ENCODE measurements at places on chromosomes 11 and 22.

GRCh38 chr11:134512571-134513538 lies 100.8 kb upstream of the B3GAT1 start:
- DNase-seq, result no peak

DNA sequence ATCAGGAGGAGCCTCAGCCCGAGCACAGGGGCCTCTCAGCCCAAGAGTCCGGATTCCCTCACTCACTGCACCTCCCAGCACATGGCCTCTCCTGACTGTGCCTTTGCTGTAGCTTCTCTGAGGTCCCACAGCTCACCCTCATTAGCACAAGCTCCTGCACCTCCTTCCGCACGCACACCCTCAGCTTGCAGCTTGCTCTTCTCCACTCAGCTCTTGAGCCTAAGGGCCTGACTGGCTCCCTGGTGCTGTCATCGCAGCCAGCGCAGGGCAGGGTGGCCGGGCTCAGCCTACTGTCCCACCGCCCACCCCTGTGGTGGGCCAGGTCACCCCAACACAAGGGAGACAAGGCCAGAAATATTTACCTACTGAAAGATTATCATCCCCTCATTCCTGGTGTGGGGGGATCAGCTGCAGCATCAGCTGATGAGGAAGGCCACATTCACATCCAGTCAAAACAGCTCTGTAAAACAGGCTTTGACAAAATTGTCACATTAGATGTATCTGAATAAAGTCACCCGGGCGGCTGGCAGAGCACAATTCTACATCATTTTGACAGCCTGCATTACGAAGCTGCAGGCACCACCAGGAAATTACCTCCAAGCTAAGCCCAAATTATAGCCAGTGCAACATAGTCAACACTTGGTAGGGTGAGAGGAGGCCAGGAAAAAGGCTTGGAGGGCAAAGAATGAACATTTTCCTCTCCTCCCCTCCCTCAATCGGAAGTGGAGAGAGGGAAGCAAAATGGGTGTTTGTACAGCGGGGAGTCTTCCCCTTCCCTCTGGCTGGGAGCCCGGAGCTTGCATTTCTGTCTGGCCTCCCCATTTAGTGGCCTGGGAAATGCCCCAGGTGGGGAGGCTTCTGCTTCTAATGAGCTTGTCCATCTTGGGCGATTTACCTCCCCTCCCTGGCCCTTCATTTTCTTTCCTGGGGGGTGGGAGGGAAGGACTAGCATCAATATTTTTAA lies 29.5 kb upstream of the IGSF9B start:
- no peak for DNase-seq

DNA sequence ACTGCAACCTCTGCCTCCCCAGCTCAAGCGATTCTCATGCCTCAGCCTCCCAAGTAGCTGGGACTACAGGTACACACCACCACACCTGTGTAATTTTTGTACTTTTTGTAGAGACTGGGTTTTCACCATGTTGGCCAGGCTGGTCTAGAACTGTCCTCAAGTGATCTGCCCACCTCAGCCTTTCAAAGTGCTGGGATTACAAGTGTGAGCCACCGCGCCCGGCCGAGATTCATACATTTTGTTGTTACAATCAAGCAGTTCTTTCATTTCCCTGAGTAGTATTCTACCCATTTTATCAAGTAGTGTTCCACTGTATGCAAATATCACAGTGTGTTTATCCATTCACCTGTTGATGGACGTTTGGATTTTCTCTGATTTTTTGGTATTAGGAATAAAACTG lies 26.6 kb upstream of the SLC35C1 start:
- no peak for DNase-seq

- no peak for DNase-seq
Measured at GRCh38 chr11:81707881-81708280, 1025.8 kb downstream of the FAM181B start.

GRCh38 chr11:92969293-92969633 lies 188 bp upstream of the MTNR1B start:
- no peak for DNase-seq

DNA sequence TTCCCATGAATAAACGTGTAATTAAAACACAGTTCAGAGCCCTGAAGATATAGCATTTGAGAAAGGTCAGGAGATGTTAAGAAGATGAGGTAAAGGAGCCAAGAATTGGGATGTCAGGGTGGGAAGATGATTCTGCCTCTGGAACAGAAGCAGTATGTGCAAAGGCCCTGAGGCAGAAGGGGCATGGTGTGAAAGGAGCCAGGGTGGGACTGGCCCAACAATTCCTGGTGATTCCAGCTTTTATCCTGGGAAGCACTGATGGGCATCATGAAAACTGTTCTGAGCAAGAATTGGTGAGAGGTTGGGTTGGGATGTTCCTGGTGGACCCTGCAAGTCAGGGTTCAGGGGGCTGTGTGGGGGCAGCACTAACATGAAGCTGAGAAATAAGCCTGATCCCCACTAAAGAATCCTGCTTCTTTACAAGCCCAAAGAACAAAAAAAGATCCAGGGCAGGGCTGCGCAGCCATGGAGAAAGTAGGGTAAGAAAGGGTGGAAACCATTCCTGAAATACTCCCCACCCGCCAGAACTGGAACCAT lies 2.5 kb upstream of the FXYD6 start:
- DNase-seq, result no peak

DNA sequence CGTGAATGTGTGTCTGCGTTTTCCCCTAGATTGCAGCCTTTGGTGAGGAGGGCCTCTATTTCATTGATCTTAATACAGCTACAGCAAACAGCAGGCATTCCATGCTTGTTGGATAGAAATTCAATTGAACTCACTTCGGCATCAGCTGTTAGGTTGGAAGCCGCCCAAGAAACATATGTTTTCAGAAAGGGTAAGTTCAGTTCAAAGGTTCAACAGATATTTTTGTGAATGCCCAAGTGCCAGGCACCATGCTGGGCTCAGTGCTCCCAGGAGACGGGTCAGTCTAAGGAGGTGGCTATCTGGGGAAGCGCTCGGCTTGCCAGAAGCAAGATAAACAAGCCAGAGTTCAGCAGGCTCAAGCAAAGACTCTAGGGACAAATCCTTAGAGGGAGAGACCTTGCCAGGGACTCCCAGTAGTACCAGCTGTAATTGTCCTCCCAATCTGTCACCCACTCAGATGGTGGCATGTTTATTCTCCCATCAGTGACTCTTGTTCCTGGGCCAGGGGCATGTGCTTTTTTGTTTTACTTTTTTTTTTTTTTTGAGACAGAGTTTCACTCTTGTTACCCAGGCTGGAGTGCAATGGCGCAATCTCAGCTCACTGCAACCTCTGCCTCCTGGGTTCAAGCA lies 64.5 kb upstream of the LARGE1 start:
- no peak for DNase-seq

DNA sequence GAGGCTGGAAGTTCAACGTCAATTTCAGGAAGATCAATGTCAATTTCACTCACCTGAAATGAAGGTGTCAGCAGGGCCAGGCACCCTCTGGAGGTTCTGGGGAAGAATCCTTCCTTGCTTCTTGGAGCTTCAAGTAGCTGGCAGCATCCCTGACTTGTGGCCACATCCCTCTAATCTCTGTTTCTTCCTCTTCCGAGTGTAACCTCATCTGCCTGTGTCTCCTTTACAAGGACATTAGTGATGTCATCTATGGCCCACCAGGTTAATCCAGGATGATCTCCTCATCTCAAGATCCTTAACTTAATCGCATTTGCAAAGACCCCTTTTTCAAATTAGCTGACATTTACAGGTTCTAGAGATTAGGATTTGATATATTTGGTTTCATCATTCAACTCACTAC lies 240.8 kb upstream of the MTNR1B start:
- DNase-seq, result no peak

GRCh38 chr22:30253205-30253852 lies 6.8 kb upstream of the LIF start:
- DNase-seq, result peak; percentile 70

GRCh38 chr11:35145271-35145670 lies 6.3 kb downstream of the CD44 start:
- no peak for DNase-seq

- no peak for DNase-seq
Measured at GRCh38 chr22:30790366-30790765, 95.7 kb downstream of the OSBP2 start.

- DNase-seq, result no peak
Measured at GRCh38 chr11:134416726-134417125, 4.7 kb upstream of the B3GAT1 start.

GRCh38 chr11:69353696-69354544 lies 60.0 kb downstream of the MYEOV start:
- no peak for DNase-seq

DNA sequence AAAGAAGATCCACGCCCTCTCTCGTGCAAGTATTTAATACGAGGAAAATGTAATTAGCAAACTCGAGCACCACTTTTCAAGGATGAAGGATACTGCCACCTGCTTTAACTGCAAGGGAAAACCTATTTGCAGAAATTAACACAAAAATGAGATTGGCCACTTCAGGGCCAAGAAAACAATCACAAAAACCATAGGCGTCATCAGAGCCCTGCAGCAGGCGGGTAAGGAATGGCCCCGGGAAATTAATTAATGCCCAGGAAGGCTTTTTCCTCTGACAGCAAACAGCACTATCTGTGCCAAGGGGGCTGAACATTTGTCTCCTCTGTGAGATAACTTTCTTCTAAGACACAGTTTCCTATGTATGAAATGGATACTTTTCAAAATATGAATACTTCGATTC lies 255.7 kb downstream of the CTTN start:
- no peak for DNase-seq

DNA sequence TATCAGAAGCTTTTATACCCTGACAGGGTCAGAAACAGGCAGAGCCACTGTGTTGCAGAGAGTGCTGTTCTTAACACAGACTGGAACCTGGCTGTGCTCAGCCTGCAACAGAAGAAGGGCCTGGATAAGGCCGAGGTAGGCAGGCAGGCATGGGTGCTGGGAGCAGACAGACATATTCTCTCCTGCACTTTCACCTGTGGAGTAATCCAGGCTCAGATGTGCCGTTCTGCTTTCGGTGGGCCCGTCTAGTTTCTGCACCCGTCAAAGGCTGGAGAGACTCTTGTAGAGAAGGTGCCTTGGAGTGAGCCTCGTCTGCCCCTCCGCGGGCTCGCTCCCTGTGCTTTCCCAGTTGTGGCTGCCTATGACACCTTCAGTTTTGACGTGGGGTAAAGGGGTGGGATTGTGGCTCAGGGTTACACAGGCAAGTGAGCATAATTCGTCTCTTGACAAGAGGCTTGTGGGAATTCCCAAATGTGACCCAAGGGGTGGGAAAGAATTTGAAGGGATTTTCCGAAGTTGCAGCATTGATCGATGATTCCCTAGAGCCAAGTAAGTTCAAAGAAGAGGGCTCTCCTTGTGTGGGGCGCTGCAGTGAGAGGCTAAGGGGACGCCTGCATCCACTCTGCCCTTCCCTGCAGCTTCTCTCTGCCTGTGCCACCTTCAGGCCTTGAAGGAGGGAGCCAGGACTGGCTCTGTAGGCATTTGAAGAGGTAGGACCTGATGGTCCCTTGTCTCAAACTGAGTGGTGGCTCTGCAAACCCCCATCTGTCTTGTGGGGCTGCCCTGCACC lies 16.2 kb upstream of the ST3GAL4 start:
- DNase-seq, result no peak

DNA sequence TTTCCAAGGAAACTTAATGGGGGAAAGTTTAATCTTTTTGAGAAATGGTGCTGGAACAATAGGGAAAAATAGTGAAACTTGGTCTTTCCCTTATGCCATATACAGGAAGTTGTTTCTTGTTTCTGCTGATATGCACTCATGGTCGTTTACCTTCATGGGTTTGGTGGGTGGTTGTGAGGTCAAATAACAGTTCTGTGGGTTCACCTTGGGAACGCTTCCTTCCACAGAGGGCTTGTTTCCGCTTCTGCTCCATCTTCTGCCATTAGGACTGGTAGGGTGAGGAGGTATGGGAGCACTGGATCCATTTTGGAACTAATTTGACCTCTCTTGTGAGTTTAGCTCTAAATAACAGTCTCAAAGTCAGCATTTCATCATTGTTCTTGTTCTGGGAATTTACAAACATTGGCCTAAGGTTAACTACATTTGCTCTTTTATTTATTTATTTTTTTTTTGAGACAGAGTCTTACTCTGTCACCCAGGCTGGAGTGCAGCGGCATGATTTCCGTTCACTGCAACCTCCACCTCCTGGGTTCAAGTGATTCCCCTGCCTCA lies 17.6 kb upstream of the RELA start:
- DNase-seq, result no peak

- DNase-seq, result no peak
Measured at GRCh38 chr11:3107608-3108182, 50.5 kb upstream of the CARS1 start.

DNA sequence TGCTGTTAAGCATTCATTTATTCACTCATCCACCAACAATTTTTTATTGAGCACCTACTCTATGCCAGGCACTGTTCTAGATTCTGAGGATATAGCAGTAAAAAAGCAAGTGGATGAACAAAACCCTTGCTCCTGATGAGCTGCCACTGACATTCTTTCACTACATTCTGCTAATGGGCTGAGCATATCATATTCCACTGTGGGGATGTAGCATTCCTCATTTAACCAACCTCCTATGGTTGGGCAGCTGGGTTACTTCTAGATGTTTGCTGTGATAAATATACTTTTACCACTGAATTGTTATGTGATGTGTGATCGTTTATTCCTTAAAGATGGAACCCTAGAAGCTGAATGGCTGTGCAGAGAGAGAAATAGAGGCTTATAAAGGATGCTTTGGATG lies 176.9 kb downstream of the MN1 start:
- DNase-seq, result no peak

GRCh38 chr11:75072582-75072981 lies 24.1 kb downstream of the OR2AT4 start:
- no peak for DNase-seq

DNA sequence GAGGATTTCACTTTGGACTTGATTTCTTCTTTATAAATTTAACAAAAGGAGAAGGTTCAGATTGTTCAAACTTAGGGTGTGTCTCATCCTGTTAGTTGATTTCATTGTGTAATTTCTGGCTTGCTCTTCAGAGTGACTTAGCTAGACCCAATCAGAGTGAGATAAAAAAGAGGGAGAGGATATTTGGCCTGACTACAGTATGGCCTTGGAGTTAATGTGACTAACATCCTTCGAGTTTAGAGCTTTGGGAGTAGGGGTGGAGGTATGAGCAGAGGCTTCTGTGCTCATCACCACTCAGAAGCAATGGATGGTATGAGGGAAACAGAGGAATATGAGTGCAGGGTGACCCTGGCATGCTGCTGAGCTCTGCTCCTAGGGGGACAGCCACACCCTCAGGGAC lies 114.2 kb downstream of the ME3 start:
- DNase-seq, result peak; percentile 82

- no peak for DNase-seq
Measured at GRCh38 chr11:45704635-45705034, 39.2 kb upstream of the CHST1 start.

GRCh38 chr11:3684129-3684818 lies 13.1 kb upstream of the CHRNA10 start:
- no peak for DNase-seq

DNA sequence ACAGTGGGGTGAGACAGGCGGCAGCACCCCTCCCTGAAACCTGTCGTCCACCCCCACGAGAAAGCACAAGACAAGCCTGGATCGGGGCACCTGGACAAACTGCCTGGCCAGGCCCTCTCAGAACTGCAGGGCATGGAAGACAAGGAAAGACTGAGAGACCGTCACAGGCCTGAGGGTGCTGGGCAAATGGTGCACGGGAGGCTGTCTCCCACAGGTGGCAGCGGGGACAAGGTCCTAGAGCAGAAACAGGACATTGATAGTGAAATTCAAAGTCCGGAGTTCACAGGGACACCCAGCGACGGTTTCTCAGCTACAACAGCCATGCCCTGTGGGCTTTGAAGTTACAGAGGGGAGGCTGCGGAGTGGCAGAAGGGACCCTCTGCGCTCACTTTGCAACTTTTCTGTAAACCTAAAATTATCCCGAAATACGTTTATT lies 20.6 kb downstream of the DRD4 start:
- DNase-seq, result no peak
